Activated T-helper 1 cell treated with anti-CD3 and anti-CD28 coated beads, Interleukin-2, amount 50 U/mL, for 16 hours (primary cell): ENCODE measurements at places on chromosomes 7 and 10.

- no peak for DNase-seq
These were observed 210.3 kb downstream of the INHBA start for GRCh38 chr7:41492603-41493002.

DNA sequence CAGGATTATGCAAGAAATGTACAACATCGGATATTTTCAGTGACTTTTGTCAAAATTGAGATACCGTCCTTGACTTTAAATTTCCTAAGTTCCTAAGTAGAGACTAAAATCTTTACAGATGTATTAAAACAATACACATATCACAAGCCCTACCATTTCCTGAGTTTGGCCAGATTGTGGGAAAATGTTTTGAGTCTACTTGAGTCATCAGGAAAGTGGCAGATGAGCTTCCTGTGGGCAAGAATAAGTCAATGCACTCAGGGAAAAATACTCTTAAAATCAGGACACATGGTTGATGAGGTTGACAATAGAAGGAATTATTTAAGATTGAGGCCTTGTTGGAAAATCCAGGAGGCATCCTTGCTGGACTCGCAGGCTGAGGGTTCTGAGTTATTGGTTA, 162.5 kb downstream of the SNX10 start:
- DNase-seq, result no peak

- no peak for DNase-seq
These were observed 10.2 kb upstream of the BAG3 start for GRCh38 chr10:119640875-119641526.

DNA sequence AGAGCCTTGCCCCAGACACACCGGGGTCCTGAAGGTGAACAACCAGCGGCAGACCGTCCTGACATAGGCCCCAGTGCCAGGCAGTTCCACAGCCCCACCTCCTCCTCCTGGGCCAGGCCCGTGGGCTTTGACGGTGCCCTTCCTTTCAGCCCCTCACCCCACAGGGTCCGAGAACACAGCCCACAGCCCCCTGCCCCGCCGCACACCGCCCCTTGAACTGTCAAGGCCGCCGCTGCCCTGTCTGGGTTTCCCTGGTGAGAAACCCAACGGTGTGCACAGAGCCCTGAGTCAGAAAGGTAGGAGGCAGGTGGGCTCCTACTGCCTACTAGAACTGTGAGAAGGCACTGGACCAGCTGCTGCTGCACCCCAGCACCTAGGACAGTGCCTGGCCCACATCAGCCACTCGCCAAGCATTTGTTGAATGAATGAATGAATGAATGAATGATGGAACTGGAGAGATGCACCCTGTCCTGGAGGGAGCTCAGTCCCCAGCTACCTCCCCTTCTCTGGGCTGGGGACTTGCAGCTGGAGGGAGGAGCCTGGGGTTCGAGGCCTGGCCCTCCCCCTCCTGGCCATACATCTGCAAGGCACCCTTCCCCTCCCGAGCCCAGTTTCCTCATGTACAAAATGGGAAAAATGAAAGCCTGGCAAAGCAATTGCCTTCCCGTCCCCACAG, 117.9 kb downstream of the SLIT1 start:
- DNase-seq, result no peak

GRCh38 chr10:93598157-93598556, 2.9 kb downstream of the RBP4 start:
- no peak for DNase-seq

DNA sequence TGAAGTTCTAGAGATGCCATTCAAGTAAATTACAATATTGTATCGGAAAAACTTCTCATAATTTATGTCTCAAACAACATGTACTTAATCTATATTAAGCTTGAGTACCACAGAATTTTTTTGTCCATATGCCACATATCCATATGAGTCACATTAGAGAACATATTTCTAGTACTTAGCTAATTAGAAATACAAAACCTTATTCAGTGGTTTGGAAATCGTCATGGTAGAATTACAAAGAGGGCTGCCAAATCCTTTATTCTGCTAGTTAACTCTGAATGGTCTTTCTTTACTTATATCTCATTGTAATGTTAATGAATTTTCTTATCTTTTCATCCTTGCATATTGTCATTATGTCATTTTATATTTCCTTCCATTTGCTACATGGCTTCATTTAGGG, 9.0 kb upstream of the VIM start:
- no peak for DNase-seq

DNA sequence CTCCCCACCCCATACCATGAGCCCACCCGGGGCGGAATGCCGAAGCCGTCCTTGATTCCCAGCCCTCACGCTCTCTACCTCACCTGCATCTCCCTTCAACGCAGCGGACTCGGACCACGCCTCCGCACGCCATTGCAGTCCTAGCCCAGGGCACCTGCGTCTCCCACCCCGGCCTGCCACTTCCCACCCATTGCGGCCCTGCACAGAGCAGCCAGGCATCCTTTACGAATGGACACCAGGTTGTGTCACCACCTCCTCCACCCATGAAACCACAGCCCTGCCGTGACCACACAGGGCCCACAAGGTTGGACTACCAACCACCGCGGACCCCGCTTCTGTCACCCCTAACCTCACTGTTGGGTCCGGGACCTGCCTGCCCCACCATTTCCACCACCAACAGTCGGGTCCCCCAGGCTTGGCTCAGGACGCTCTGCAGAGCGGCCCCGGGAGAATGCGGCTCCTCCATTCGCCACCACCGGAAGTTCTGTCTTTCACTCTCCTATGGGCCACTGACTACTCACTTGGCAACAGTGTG, 232.5 kb downstream of the MAD1L1 start:
- no peak for DNase-seq
